ENCODE measurements at places on chromosomes 11 and 22.
A peak's percentile ranks its signal among the peaks of the same experiment; 100 is the strongest.

DNA sequence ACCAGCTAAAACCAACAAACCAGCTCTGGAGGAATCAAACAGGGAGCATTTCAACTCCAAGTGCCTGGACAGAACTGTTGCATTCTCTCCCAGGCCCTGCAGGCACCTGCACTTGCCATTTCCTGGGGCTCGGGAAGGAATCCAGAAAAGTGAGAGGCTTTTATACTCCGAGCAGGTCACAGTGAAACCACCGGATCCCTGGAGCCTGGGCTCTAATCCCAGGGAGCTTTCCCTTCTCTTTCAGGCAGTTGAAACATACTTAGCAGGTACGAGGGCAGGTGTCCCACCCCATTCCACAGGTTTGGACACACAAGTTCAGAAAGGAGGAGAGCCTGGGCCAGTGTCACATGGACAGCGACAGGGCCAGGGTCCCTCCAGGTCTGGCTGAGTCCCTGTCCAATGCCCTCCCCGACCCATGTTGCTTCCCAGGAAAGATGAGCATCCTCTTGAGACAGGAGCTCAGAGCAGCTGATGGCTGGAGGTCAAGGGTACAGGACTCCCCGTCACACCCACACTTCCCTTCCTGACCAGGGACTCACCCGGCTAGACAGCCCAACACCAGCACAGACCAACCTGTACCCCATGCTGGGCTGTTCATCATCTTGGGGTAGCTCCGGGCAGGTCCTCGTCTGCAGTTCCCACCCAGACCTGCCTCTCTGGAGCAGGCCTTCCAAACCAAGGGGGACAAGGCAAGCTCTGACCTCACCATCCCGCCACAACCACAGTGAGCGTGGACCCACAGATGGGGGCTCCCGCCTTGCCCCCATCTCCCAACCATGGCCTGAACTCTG is 49.9 kb upstream of the CD5 start:
- DNase-seq, result no peak

DNA sequence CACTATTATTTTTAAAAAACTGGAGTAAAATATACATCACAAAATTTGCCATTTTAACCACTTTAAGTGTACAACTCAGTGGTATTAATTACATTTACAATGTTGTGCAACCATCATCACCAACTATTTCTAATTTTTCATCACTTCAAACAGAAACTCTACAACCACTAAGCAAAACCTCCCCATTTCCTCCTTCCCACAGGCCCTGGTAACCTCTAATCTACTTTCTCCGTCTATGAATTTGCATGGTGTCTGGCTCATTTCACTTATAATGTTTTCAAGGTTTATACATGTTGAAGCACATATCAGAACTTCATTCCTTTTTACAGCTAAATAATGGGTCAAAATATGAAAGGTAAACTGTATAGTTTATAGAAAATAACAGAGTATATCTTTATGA is 24.4 kb downstream of the DDI1 start:
- DNase-seq, result no peak

DNA sequence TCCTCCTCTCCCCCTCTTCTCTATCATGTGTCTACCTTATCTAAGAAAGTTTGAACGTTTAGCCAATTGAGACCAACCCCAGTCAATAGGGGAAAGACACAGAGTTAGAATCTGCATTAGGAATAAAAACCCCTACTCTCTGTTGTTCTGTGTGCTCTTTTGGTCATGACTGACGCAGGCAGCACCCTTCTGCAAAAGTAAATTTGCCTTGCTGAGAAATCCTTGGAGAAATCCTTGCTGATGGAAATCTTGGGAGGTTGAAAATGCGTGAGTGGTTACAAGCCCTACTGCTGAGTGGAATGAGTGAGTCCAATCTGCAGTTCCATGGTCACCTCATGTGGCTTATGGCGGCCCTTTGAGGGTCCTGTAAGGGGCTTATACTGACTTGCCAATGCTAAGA is 145.2 kb downstream of the AASDHPPT start:
- peak; percentile 30 for DNase-seq

DNA sequence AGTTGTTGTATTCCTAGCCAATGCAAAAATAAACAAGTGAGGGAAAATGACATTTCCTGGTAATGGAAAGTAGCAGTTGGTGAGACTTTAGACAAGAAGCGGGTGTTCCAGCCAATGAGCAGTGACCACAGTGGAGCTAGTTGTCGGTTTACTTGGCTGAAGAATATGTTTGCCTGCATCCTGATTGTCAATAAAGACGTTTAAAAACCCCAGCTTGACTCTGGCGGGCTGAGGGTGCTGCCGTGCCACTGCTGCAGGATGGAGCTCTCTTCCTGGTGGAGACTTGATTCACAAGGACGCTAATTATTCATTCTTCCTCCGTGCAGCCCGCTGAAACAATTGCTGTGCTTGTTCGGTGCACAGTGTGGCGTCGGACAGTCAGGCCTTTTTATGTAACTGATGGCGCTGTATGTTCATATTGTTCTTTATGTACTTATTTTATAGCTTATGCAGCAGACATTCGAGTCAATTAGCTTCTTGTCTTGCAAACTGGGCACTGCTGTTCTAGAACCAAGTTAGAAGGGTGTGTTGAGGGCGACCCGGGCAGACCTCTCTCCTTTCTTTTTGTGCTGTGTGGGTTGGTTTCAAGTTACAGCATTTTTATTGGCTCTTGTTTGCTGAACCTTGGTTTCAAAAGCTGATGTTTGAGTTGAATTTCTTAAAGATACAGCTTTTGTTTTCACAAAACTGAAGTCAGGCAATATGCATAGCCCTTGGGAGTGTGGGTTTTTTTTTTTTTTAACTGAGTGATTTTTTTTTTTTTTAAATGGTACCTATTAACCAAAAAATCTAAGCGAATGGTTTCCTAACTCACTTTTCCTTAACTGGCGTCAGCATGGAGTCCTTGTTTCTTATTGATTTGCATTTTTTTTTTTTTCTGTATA is 153.9 kb downstream of the TEAD1 start:
- DNase-seq, result peak; percentile 76

- no peak for DNase-seq
These were observed 43.9 kb downstream of the ADM start for GRCh38 chr11:10348650-10349280.

DNA sequence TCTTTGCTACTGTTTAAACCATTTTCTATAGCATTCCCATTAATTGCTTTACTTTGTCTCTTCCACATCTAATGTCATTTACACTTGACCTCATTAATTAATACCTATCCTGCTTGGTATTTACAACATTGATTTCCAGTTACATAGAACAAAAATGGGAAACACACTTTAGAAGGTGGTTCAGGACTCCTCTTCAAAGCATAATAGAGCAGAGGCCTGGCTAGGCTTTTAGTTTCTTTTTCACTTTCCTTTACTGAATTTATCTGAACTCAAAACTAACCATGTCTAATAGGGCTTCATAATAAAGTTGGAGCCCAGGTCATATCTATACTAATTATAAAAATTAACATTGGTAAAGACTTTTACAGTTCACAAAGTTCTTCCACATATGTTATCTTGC is 648.0 kb upstream of the KIRREL3 start:
- no peak for DNase-seq

DNA sequence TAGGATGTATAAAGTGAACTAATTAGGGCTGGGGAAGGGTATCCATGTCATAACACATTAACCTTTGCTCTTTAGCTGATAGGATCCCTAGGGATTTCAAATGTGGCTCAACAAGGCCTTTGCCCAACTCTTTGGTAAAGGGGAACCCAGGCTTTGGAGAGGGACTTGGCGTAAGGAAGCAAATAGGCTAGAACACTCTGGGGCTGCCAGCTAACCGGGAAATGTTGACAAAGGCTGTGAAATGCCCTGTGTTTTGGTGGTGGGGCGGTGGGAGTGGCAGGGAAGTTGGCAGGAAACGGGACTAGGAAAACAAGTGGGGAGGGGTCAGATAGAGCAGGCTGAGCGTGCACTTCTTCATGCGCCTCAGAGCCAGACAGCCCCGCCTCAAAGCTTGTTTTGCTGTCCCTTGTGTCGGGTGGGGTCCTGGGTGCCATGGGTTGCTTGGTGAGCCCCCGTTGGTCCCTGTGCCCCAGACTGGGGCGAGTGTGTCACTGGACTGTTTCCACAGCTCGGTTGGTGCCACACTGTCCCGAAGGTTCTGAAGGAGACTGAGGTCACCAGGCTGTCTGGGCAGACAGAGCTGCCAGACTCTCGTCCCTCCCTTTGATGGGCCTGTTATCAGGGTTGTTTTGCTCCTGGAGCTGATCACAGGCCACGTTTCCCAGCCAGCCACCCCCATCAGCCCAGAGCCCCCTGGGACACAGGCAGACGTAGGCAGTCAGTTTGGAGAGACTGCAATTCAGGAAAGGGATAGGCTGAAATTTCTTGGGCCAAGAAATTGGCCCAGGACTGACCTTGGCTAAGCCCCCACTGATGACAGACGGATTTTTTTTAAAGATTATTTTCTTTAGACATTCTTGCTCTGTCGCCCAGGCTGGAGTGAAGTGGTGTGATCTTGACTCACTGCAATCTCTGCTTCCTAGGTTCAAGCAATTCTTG is 19.6 kb downstream of the KCTD21 start:
- no peak for DNase-seq

Measured in GM23338 (cell line).